Jurkat, Clone E6-1 (cell line): ENCODE measurements at places on chromosomes 5 and 9.

DNA sequence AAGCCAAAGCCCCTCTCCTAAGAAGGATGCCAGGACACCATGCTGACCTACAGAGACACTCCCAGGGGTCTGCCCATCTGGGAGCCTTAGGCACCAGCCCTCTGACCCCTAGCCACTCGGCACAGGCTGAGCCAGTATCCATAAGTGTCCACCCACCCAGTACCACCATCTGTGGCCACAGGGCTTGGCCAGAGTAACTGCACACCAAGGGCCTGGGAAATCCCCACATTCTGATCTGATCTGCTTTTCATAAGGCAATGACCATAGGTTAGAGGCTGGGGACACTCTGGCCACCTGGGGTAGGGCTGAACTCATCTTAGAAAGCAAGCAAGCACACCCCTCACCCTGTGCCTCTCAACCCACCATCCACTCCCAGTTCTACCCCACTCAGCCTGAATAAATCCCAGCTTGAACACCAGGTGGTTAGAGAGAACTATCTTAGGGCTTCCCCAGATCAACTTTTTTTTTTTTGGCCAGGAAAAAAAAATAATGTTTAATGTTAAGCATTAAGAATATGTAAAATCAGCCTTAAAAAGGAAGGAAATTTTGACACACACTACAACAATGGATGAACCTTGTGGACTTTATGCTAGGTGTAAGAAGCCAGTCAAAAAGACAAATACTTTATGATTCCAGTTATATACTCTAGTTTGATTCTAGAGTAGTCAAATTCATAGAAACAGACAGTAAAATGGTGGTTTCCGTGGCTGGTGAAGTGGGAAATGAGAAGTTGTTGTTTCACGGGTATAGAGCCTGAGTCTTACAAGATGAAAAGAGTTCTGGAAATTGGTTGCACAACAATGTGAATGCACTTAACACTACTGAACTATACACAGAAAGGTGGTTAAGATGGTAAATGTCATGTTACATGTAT lies 6.2 kb downstream of the GNPDA1 start:
- peak; percentile 80 for DNase-seq

DNA sequence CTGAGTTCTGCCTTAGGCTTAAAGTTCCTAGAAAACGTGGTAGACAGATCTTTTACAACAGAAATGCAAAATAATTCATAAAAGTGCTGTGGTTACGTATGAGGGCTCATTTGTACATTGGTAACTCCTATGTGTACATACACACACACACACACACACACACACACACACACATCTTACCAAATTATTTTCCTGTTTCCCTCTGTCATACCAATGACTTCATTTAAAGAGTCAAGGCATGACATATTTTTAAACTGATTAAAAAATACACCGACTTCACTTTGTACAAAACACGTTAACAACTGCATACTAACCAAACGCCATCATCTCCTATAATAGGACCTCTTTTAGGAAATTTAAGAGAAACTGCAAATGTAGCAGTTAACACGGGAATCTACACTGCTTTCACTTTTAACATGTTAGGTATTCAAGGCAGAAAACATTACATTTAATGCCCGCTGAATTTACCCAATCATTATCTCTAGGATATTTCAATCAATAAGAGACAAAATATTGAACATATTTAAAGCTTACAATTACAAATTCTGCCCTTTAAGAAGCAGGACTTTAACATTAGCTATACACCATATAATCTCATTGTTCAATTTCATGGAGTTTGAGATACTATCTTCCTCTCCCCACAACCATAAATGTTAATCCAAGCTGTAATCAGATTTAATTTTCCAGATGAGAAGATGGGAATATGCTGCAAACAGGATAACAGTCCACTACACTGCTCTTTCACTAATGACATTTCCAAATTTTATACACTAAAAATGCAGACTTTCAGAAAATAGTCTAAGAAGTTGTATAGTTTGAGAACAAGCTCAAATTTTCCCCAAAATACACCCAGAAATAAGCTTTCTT lies 133.1 kb downstream of the DENND1A start:
- DNase-seq: no peak

GRCh38 chr5:53039855-53040254 lies 50.7 kb downstream of the ITGA2 start:
- peak; percentile 15 for DNase-seq

DNA sequence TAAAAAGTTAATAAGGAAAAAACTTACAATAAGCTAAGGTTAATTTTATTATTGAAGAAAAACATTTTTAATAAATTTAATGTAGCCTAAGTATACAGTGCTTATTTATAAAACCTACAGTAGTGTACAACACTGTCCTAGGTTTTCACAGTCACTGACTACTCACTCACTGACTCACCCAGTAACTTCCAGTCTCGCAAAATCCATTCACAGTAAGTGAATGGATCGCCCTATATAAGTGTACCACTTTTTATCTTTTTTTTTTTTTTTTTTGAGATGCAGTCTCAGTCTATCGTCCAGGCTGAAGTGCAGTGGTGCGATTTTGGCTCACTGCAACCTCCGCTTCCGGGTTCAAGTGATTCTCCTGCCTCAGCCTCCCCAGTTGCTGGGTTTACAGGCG lies 47.7 kb downstream of the FNIP1 start:
- DNase-seq: no peak

DNA sequence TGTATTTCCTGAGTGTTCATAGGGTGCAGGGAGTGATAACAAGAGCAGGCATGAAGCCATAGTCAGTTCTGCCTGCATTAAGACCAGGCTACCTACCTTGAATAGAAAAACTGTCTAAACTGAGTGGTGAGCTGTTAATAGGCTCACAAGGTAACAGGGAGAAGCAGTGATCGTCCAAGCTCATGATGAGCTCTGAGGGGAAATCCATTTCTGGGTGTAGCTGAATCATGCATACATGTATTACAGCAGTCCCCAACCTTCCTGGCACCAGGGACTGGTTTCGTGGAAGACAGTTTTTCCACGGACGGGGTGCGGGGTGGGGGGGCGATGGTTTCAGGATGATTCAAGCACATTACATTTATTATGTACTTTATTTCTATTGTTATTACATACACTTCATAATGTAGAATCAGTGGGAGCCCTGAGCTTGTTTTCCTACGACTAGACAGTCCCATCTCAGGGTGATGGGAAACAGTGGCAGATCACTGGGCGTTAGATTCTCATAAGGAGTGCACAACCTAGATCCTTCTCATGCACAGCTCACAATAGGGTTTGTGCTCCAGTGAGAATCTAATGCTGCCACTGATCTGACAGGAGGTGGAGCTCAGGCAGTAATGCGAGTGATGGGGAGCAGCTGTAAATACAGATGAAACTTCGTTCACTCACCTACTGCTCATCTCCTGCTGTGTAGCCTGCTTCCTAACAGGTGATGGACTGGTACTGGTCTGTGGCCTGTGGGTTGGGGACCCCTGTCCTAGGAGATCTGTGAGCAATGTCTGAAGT lies 100.0 kb upstream of the IL6ST start:
- no peak for DNase-seq
